ENCODE measurements at places on chromosomes 2 and 18.

DNA sequence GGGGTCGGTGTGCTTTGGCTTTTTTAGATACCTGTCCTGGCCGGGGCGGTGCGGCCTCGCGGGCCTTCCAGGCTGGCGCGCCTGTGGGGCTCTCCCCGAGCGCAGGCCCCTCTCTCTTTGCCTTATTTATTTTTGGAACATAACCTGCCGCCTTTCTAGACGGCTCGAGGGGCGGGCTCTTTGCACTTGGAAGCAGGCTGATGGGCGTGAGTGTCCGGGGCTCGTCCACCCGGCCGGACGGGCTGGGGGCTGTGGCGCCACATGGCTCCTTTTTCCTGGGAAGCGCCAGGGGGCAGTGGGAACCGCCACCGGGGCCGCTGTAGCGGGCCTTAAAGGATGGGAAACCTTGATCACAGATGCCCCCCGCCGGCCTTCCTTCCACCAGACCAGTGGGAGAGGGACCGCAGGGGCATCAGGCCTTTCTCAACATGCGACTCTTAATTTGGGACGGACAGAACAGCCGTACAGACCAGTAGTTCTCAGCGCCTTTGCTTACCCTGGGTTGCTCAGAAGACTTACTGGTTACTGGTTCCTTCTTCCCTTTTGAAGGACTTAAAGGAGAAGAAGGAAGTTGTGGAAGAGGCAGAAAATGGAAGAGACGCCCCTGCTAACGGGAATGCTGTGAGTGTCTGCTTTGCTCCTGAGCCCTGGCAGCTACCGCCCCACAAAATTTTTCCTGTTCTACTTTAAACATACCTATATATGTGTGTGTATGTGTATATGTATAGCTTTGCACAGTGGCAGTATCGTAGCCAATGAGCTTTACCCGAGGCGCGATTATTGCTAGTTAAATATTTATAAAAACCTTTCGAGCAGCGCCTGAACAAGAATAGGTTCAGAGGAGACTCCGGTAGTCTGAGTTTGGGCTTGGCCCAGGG is 2.7 kb downstream of the PTMA start:
- no peak for DNase-seq

DNA sequence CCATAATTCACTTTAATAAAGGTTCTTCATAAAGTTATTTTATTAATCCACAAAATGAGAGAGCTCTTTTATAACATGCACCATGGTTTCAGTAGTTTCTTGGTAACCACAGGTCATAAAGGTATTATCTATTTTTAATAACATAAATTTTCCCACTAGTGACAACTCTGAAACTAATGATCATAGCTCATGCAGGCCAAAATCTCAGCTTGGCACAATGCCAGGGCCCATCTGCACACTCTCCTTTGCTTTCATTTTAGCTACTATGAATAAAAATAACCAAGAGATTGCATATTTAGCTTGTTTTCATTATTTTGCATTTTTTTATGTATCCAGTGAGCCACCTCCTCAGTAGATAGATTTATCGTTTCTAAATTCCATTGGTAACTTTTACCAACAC is 691.8 kb upstream of the CHAC2 start:
- no peak for DNase-seq

- DNase-seq: no peak
Measured at GRCh38 chr2:86580560-86580959, 17.3 kb upstream of the CHMP3 start.

DNA sequence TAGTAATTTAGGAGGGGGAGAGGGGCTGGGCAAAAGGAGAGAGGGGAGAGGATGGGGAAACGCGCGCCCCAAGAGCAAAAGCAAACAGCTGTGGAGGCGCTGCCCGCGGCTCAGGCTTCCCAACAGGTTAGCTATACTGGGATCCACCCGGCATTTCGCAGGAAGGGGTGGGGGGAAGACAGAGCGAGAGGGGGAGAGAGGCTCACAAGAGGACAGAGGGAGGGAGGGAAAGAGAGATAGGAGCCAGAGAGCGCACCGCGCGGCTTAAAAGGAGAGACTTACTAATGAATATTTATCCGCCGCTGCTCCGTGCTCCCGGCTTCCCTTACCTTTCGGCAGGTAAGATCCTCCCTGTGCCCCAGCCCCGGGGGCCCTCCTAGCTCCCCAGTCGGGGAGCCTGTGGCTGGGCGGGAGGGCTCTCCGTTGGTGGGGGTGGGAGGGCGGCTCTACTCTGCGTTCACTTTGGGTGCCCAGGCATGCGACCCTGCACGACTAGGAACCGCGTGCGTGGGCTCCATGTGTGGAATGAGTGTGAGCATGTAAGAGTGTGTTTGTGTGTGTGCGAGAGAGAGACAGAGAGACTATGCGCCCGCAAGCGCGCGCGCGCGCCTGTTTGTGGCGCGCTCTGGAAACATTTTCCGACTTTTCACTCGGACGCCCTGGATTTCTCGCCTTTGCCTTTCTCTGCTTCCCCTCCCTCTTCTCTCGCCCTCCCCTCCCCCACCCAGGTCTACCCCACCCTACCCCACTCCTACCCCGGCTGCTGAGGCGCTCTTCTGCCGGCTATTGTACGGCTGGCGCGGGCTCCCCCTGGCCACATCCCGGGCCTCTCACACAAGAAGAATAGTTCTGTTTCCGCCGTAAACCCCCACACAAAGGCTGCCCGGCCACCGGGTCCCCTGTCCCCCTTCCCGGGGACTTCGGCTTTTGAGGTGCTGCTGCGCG is 7.2 kb upstream of the SIX3 start:
- no peak for DNase-seq

DNA sequence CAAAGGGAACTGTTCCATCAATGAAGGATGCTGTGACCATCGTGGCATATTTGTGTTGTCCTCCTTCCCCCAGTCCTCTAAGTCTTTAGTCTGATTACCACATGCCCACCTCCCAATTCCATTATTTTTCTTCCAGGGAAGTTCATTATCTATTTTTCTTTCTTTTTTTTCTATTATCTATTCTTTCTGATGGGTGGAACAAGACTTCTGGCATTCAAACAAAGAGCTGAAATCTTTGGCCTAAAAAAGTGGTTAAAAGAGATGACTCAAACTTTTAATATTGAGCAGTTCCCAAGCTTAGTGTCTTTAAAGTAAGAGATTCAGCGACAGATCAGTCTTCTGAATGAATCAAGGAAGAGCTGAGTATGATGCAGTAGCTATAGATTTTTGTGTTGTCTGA is 66.6 kb downstream of the DIS3L2 start:
- no peak for DNase-seq

- no peak for DNase-seq
Measured at GRCh38 chr2:162433491-162433890, 89.6 kb downstream of the GCA start.

DNA sequence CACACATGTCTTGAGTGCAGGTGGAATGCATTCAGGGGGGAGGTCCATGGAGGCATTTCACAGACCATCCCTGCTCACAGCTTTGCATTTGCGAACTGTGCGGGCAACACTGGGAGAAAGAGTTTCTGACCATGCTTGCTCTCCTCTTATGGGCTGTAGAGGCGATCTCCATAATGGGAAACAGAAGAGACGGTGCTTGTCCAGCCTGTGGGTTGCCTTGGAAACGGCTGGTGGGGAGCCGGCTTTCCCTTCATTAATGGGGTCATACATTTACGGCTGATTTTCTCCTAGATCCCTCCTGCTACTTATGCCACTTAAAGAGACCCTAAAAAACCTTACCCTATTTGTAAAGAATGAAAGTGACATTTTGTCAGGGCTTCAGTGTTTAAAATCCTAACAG is 147.4 kb downstream of the SOX11 start:
- DNase-seq: no peak

GRCh38 chr18:48831802-48832201 is 119.0 kb downstream of the SMAD7 start:
- no peak for DNase-seq

GRCh38 chr2:205091411-205091810 is 546.1 kb downstream of the PARD3B start:
- DNase-seq: no peak

DNA sequence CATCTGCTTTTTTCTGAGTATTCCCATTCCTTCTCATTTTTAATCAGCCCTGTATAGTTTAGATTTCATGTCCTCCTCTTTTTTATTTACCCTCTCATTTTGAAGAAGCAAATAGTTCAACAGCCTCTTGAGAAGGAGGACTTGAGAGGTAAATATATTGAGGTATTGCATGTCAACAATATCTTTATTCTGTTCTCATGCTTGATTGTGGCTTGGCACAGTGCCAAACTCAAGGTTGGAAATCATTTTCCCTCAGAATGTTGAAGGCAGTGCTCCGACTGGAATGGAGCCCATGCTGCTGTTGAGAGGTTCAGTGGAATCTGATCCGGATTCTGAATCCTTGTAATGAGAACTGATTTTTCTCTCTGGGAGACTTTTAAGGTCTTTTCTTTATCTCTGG is 31.0 kb upstream of the GALNT3 start:
- no peak for DNase-seq

Measured in activated CD4-positive, alpha-beta T cell treated with anti-CD3 and anti-CD28 coated beads, Interleukin-2, amount 50 U/mL, for 1 hour (primary cell).